ENCODE measurements at places on chromosomes 7 and 10.

GRCh38 chr10:20624642-20625041, 272.5 kb downstream of the NEBL start:
- no peak for DNase-seq

GRCh38 chr7:142881586-142882337, 3.8 kb downstream of the TRPV6 start:
- no peak for DNase-seq

DNA sequence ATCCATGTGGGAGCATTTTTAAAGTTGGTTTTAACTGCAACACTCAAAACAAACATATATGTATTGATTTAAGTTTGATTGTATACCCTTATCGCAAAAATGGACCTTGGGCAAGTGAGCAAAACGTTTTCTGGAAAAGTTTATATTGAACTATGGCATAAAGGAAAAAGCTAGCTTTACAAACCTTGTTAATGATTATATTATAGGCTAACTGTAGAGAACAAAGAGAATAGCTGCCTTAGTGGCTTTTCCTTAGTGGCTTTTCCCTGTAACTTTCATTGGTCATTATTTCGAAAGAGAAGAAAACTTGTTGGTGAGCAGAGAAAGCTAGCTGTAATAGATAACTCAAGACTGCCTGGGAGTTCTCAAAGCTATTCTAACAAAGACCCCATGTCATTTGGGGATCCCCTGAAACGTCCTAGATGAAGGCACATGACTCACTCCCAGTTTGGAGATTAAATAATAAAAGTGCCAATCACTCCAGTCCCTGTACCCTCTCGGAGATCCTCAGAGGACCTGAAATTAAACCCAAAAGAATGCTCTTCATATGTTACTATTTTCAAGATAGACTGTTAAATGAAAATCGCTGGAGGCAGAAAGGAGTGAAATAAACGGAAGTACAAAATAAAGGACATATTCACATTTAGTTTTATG, 92.1 kb downstream of the SRI start:
- no peak for DNase-seq

DNA sequence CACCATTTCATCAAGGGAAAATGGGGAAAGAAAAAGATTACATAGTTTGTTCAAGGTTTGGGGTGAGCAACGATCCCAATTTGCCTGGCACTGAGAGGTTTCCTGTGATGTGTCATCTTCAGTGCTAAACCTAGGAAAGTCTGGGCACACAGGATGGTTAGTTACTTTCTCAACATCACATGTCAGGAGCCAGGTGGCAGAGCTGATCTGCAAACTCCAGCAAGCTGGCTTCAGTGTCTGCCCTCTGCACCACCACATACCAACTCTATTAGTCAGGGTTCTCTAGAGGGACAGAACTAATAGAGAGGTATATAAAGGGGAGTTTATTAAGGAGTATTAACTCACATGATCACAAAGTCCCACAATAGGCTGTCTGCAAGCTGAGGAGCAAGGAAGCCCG, 11.3 kb downstream of the ADAM12 start:
- DNase-seq = no peak

GRCh38 chr7:22627136-22627535, 99.9 kb upstream of the IL6 start:
- no peak for DNase-seq

GRCh38 chr10:13352519-13352918, 4.4 kb upstream of the SEPHS1 start:
- DNase-seq = no peak

GRCh38 chr10:132178046-132178445, 8.7 kb upstream of the DPYSL4 start:
- DNase-seq = no peak

- DNase-seq = no peak
Observed at GRCh38 chr7:26662646-26663045, 201.7 kb downstream of the SKAP2 start.

DNA sequence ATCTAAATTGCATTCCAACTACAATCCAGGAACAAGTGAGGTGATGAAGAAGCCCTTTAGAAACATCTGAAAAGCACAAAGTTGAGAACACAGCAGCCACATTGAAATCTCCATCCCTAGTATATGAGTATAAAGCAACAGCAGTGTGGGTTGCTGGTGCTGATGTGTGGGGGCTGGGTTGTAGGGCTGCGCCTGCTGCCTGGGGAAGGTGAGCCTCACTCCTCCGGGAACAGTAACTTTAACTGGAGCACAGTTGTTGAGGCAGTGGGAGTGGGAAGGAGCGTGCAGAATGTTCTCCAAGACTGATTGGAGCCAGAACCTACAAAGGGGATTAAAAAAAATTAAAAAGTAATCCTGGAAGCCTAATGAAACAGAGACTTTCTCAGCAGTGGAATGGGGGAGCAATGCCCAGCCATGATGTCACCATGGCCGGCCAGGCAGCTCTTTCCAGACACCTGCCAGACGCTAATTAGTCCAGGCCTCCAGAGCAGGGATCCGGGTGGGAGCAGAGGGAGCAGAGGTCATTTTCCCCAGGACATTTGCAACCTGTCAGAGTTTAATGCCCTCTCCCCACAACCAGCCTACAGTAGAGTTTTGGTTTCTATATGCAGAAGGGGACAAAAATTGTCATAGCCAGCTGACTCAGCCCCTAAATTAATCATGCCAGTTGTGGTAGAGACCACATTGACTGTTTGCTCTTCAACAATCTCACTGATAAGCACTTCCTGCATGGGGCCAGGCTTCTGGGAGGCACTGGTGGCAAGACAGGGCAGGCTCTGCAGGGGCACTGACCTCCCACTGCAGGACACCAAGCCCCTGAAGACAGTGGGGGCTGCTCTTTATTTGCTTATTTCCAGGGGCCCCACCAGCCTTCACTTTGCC, 133.0 kb upstream of the ZNF32 start:
- no peak for DNase-seq

- DNase-seq = no peak
Observed at GRCh38 chr7:98339043-98339442, 57.6 kb downstream of the BRI3 start.

GRCh38 chr10:112379635-112380296, 5.8 kb downstream of the ACSL5 start:
- no peak for DNase-seq

- DNase-seq = no peak
Observed at GRCh38 chr10:19946791-19947190, 130.6 kb downstream of the PLXDC2 start.

- no peak for DNase-seq
Observed at GRCh38 chr7:120442838-120443237, 169.9 kb downstream of the KCND2 start.

DNA sequence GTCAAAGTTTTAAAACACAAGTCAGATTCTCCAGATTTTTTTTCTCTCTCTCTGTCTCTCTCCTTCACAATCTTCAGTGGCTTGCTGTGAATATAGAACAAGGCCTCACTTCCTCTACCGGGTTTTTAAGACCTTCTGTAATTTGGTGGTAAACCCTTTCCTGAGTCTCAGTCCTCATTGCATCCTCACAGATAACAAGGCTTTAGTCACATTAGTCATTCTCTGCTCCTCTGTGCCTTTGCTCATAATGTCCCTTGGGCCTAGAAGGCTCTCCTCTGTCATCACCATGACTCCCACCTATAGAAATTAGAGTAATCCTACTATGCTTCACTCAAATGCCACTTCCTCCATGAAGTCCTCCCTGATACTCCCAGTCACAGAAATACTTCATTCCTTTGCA, 172.7 kb upstream of the HPS1 start:
- DNase-seq = no peak

DNA sequence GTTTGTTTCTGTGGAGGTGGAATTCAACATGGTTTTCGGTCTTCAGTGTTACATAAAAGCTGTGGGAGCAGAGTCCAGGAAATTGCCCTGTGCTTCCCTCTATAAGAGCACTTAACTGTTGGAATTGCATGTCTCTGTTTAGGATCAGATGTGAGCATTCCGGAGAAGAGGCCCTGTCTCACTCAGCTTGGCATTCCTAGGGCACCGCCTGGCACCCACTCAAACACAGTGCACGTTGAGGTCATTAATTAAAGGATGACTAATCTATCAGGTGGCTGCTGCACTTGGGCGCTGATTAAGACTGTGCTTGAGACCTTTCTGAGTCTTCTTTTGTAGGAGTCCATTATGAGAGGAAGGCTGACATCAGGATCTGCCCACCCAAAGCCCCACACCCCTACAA, 82.8 kb upstream of the VIPR2 start:
- DNase-seq = no peak

DNA sequence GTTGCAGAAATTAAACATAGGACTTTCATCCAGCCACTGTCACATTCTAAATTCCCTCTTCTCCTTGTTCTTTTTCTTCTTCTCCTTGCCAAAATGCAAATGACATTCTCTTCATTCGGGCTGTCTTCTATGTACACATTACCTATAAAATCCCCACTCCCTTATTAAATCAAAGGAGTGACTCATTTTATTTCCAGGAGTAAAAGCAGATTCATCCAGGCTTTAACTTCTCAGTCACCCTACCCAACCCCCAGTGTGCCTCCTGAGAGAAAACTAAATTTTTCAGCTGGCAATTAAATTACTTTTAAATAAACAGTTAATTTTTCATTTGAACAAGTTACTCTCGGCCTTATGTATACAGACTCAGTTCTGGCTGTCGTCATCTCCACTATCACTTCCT, 223.9 kb upstream of the SHH start:
- no peak for DNase-seq

DNA sequence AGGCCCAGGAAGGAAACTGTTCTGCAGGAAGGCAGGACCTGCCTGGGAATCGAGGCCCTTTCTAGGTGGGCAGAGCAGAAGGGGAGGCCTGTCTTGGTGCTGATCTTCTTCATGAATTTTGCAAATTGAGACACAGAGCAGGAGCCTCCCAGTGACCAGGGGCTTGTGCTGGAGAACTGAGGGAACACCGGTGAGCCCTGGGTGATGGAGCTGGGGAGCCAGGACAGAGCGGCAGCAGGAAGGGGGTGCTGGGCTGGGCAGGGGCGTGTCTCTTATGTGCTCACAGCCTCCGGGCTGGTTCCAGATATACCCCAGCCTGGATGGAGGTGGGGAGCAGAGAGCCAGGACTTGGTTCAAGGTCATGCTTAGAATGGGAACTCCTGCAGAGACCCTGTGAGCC, 139.9 kb downstream of the C10orf105 start:
- DNase-seq = no peak

- DNase-seq = no peak
Observed at GRCh38 chr7:132292803-132293202, 283.5 kb downstream of the PLXNA4 start.

GRCh38 chr7:114799628-114800028, 122.3 kb upstream of the MDFIC start:
- no peak for DNase-seq

DNA sequence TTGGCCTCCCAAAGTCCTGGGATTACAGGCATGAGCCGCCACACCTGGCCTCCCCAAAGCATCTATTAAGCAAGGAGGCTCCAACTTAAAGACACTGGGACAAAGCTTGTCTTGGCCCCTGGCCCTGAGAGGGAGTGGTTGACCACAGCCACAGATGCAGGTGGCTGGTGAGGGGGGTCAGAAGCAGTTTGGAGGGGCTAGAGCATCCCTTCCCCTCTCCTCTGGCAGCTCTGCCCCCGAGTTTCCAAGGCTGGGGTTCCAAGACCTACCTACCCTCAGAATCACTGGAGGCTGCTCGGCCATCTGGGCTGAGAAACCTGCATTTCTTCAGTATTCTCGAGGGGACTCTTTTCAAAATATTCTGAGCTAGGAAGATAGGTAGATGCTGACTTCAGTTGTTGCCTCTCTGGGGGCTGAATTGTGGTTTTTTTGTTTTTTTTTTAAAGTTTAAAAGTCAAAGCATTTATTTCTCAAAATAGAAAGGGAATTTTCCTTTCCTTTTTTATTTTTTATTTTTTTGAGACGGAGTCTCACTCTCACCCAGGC, 32.6 kb downstream of the DDIT4 start:
- no peak for DNase-seq

- DNase-seq = no peak
Observed at GRCh38 chr7:19030281-19030680, 87.2 kb downstream of the TWIST1 start.

DNA sequence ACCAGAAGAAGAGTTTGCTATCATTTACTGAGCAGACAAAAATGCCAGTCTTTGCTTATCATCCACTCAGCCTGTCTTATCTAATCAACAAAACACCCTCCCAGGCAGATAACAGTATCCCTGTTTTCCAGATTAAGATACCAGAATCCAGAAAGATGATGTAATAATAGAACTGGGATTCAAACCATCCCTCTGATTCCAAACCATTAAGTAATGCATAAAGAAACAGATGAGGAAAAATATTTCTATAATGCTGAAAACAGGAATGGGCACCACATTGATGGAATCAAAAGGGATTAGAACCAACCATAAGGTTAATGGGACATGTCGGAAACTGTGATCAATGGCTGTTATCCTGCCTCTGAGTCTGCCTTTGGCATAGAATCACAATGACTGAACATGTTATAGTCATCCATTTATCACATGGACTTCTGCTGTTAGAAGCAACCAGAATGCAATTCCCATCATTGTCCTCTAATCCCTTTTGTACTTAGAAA, 92.1 kb upstream of the RSU1 start:
- no peak for DNase-seq

DNA sequence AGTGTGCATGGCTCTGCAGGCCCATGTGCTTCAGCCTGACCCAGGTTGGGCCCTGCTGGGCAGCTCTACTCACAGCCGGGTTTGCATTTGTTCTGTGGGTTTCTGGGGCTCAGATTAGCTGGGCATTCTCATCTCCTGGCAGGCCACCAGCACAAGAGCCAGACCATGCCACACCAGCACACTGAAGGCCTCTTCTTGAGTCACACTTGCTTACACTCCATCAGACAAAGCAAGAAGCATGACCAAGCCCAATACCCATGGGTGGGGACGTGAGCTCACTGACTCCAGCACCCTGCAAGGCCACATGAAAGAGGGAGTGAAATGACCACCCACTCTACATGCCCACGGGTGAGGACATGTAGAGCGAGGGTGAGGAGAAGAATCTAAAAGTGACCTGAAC, 257.8 kb upstream of the PPP2R2D start:
- DNase-seq = no peak

- DNase-seq = no peak
Observed at GRCh38 chr7:27064159-27064558, 31.6 kb downstream of the HOXA1 start.

GRCh38 chr10:75040576-75040975, 70.9 kb upstream of the SAMD8 start:
- no peak for DNase-seq

- DNase-seq = no peak
Observed at GRCh38 chr7:34756025-34756437, 98.0 kb downstream of the NPSR1 start.

- no peak for DNase-seq
Observed at GRCh38 chr7:44152971-44153947, 12.1 kb upstream of the MYL7 start.
